Activated CD4-positive, alpha-beta memory T cell treated with anti-CD3 and anti-CD28 coated beads, Interleukin-2, amount 10 ng/mL, durations not matched to agents 7 days and 5 days (primary cell): ENCODE measurements at places on chromosomes 11 and 22.

GRCh38 chr11:27153136-27153535 is 112.5 kb downstream of the BBOX1 start:
- DNase-seq = no peak

DNA sequence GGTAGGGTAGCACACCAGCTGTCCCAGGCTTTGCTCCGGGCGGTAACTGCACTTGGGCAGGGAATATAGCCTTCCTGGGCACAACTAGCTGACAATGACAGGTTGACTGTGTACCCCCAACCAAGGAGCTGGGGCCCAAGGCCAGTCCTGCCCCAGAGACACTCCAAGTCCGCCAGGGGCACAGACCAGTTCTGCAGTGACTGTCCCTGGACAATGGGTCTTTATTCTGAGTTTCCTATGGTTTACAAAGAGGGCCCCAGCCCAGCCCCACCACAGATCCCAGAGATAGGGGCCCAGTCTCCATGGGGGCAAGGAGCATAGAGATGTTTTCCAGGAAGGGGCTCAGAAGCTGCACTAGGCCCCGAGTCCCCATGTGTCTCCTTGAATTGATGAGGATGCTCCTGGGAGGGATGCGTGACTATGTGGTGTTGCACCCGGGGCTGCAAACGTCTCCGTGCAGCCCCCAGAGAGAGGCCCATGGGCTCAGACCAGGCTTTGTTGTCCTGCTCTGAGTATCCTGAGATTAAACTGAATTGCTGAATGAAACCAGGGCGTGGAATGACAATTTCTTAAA is 48.4 kb downstream of the CD6 start:
- no peak for DNase-seq

DNA sequence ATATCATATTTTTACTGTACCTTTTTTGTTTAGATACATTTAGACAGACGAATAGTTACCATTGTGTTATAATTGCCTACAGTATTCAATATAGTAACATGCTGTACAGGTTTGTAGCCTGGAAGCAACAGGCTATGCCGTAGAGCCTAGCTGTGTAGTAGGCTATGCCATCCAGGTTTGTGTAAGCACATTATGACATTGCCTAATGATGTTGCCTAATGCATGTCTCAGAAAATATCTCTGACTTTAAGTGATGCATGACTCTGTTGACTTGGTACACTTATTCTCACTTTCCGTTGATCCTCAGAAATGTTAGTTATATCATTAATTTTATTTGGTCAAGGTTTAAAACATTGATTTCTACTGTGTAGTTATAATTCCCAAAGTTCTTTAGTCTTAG is 39.9 kb downstream of the OR2AT4 start:
- DNase-seq = no peak

DNA sequence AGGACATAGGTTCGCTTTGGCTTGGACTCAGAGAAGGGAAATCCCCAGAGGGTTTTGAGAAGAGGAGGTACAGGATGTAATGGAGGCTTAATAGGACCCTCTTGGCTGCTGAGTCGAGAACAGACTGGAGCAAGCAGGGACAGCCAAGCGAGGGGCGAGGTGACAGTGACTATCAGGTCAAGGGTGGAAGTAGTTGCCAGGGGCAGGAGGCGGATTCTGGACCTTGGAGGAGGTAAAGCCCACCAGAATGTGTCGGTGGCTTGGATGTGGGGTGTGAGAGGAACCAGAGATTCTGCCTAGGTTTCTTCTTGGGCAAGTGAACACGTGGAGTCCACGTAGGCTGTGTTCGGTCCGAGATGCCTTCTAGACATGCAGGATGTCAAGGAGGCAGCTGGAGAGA is 4.4 kb downstream of the TRMT112 start:
- DNase-seq = no peak

DNA sequence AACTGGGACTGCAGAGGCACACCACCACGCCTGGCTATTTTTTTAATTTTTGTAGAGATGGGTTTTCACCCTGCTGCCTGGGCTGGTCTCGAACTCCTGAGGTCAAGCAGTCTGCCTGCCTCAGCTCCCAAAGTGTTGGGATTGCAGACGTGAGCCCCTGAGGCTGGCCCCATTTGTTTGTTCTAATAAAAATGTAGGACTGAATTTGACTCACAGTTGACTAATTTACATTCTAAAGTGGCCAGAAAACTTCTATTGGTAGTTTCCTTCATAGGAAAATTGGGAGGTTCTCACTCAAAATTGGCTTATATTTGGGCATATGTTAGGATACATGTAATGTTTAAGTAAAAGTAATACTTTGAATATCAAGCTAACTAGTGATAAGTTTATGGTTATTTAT is 35.0 kb downstream of the PPFIA1 start:
- no peak for DNase-seq

DNA sequence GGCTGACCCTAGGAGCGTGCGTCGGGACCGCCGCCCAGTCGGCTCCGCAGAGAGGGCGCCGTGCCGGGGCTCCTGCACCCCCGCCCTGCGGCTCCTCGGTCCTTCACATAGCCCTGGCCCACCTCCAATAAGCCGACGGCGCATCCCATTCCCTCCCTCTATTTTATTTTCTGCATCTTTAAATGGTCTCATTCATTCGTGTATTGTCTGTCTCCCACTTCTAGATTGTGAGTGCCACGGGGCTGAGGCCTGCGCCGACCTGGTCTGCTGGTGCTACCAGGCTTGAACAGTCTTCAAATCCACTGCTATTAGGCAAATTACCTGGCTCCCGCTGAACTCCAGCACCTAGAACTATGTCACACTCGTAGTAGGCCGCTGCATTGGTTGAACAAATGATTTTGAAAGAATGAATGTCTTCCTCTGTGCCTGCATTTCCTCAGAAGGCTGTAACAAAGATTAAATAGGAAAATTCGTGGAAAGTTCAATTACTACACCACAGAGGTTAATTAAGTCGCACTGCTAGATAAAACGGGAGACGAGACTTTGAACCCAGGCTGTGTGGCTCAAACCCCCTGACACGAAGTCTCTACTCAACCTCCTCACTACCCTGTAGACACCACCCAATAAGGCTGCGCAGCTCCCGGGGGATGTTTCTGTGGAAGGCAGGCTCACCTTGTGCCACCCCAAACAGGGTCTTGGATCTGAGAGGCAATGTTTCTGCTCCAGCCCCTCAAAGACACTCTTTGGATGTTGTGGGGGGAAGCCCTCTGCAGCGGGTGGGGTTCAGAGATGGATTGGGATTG is 1.2 kb upstream of the PPP1R14B start:
- no peak for DNase-seq

- no peak for DNase-seq
These were observed 6.9 kb downstream of the PLET1 start for GRCh38 chr11:112253605-112254242.

DNA sequence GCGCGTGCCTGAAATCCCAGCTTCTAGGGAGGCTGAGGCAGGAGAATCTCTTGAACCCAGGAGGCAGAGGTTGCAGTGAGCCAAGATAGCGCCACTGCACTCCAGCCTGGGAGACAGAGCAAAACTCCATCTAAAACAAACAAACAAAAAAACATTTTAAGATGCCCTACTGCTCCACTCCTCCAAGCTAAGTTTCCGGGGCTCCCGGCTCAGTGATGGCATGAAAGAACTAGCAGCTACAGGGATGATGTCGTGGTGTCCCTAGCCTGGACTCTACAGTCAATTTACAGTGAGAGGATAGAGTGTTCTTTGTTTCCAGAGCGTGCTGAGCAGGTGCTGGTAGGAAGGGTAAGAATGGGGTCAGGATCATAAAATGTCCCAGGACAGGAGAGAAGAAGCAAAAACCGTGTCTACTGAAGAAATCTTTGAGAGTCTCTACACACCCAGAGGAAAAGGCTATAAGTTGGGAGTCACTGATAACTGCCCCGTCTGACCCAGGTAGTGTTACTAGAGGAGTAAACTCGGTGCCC is 1.2 kb upstream of the ZBTB3 start:
- no peak for DNase-seq

DNA sequence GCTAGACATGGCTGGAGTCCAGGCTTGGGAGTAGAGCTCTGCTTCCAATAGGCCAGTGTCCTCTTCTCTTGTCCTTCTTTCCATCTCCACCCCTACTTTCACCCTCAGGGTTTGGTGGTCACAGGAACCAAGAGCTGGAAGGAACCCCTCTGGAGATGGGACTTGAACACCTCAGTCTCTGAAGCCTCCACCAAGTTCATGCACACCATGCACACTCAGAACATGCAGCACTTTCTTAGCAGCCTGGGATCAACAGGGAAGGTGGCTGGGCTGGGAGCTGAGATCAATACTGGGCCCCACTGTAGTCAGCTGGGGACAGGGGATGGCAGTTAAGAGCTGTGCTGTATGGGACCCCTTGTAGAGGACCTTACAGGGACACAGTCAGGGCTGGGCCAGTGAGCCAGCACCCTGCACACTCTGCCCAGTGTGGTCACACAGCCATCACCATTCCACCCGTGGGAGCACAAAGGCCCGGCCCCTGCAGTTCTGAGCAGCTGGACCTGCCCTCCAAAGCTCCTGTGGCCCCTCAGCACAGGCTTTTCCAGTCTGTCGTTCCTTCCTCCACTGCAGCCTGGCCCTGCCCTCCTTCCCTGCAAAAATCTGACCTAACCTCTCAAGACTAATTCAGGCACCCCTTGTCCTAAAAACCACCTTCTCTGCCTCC is 47.7 kb downstream of the GAB4 start:
- no peak for DNase-seq

DNA sequence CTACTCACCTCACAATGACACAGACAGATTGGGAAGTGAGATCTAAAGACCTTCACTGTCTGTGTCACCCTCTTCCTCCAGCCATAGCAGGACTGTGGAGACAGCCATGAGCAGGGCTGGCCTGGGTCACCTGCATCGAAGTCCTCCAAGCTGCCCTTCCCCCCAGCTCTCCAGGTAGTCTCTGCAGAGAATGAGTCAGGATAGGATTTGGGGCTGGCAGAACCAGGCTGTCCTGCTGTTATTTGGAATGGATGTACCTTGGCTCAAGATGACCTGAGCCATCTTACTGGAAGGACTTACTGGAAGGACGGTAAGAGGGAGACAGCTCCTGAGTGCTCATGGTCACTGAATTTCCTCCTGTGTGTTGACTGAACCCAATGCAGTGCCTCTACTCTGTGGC is 29.2 kb downstream of the GGTLC2 start:
- DNase-seq = no peak

- no peak for DNase-seq
These were observed 3.9 kb upstream of the NUP160 start for GRCh38 chr11:47852053-47852452.
